ENCODE measurements at places on chromosomes 1 and 21. TPM values are rescaled to one million over a fixed set of nuclear protein-coding genes. Genes with fewer than 3 reads are reported as not detected.

- DNase-seq = peak; percentile 76
Measured at GRCh38 chr1:31739346-31739745, 24.8 kb downstream of the ADGRB2 start.

GRCh38 chr1:17558954-17559614, 19.6 kb downstream of the ARHGEF10L start:
- no peak for DNase-seq

GRCh38 chr21:45146801-45147200, 72.4 kb downstream of the ADARB1 start:
- no peak for DNase-seq

DNA sequence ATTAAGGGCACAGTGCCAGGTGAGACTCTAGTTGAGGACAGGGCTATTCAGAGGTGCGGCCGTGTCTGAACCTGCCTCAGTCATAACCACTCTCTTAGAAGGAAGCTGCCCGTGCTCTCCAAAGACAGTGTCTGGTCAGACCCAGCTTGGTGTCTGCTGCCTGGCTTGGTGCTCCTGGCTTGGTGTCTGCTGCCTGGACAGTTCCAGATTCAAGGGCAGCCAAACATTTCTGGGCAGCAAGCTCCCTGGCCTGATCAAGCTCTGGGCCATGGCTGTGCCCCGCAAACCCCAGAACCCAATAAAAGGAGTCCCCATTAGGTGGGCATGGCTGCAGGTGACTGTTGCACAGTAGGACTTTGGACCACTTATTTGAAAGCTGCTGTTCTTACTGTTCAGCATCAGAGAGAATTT, 27.7 kb downstream of the NEK2 start:
- no peak for DNase-seq

DNA sequence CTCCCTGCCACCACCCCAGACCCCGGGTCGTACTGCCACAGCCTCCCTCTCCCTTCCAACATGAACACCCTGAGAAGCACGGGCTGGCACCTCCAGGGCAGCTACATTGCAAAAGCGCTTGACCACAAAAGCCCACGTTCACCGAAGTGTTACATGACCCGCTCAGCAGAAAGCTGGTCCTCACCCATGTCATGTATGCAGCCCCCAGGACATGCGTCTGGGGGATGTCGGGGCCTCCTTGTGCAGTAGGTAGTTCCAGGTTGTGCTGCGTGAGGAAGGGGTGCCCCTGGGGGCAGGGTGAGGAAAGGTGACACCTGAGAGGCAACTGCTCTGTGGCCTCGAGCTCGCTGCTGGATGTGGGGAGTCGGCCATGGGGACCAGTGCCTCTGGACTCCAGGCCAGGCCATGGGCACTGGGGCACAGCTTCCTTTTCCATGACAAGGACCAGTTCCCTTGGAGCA, 102.0 kb upstream of the C1orf174 start:
- no peak for DNase-seq

- DNase-seq = no peak
Measured at GRCh38 chr1:208808301-208808700, 564.1 kb upstream of the PLXNA2 start.

- no peak for DNase-seq
Measured at GRCh38 chr1:43660355-43660754, 10.4 kb downstream of the KDM4A start.

GRCh38 chr1:940107-941014, 16.6 kb downstream of the SAMD11 start:
- DNase-seq = no peak

Gene MAN1C1
- 4.8 TPM for total RNA-seq

DNA sequence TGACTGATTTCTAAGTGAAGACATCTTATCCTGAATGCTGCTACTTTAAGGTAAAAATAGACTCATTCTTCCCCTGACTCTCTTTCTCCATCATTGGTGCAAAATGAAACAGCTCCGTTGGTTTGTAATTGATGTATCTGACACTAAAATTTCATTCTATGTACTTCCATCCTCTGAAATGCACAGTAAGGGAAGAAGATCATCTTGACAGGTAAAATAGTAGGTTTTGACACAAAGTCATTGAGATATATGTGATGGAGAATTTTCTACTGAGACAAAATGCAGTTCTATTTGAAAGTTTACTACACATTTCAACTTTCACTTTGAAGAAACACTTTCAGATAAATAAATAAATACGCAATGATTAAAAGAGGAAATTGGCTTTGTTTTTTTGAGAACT, 348.9 kb downstream of the SMYD3 start:
- DNase-seq = no peak

Gene KRTAP19-1
- not detected for total RNA-seq

Gene TCHH
- not detected for total RNA-seq

GRCh38 chr1:201180901-201181300, 9.7 kb upstream of the IGFN1 start:
- no peak for DNase-seq

DNA sequence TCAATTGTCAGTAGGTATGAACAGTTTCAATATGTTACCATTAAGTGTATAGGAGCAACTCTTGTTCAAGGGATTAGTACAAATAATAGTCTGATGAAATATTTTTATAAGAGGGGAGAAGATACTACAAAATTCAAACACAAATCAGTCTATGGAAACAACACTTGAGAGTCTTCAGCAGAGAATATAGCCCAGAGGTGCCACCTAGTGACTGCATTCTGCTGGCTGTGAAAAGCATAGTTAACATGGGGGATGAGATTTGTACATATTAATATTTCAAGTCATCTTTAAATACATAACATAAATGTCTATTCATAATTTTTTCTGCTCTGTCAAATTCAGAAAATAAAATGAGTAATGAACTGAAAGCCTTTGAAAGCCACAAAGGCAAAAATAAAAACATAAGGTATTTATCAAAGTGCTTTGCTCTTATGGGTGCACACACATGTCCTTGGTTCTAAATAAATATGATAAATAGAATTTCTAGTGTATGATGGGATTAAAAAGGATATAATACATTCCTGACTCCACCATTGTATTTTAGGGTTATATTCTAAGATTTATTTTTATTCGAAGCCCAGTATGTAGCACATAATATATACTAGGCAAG, 440.9 kb upstream of the ZRANB2 start:
- DNase-seq = no peak

DNA sequence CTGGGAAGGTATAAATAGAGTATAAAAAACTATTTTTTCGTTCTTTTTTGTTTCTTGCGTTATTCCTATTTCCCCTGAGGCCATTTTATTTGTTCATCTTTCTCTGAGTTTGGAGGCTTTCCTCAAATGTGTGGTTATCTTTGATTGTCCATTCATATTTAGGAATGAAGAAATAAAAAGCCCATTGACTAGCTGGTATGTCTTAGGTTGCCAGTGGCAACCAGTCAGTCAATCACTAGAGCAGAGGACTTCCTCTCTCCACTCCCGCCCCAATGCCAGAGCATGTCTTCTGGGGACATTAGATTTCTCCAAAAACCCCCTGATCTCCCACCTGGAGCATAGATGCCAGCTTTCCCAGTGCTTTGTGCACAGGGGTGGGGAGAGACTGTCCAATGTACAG, 20.7 kb upstream of the FOXE3 start:
- no peak for DNase-seq

Gene HMCN1
- total RNA-seq = not detected

Data from activated CD4-positive, alpha-beta memory T cell treated with anti-CD3 and anti-CD28 coated beads for 36 hours (primary cell).